Stomach (tissue), 19 donors: ENCODE measurements at places on chromosomes 3 and 15. TPM values are rescaled to one million over a fixed set of nuclear protein-coding genes. Genes with fewer than 3 reads are reported as not detected.

Gene SEMA3B
- polyA plus RNA-seq = 40.1 TPM

Gene GOLGA8R
- polyA plus RNA-seq = 0.31 TPM

Gene PIERCE2
- 7.4 TPM for polyA plus RNA-seq

Gene RLBP1
- polyA plus RNA-seq = not detected

Gene CFAP20DC
- polyA plus RNA-seq = not detected

Gene IREB2
- 7.0 TPM for polyA plus RNA-seq

Gene SMCO1
- not detected for polyA plus RNA-seq

Gene BCL2A1
- polyA plus RNA-seq = 29.4 TPM

Gene SUCLG2
- 75.3 TPM for polyA plus RNA-seq

Gene P3H2
- 4.9 TPM for polyA plus RNA-seq

Gene RPP25
- 9.3 TPM for polyA plus RNA-seq

Gene SOX14
- polyA plus RNA-seq = not detected

Gene BFSP2
- 2.7 TPM for polyA plus RNA-seq

Gene NANOGP8
- not detected for polyA plus RNA-seq

Gene GOLGA6L7
- polyA plus RNA-seq = not detected

Gene GMNC
- polyA plus RNA-seq = not detected

Gene DHX36
- 30.1 TPM for polyA plus RNA-seq

Gene TAGLN3
- 1.0 TPM for polyA plus RNA-seq

Gene ALS2CL
- polyA plus RNA-seq = 9.3 TPM

Gene TRIM71
- polyA plus RNA-seq = 0.12 TPM

Gene DUOXA2
- 43.3 TPM for polyA plus RNA-seq

Gene KBTBD13
- polyA plus RNA-seq = not detected

Gene CPNE9
- not detected for polyA plus RNA-seq

Gene TP63
- 0.15 TPM for polyA plus RNA-seq

Gene ACTRT3
- 1.6 TPM for polyA plus RNA-seq

Gene C15orf40
- polyA plus RNA-seq = 20.1 TPM

Gene OR5K2
- not detected for polyA plus RNA-seq

Gene IL17RB
- polyA plus RNA-seq = 0.61 TPM

Gene NR2F2
- 39.7 TPM for polyA plus RNA-seq

Gene IL17RD
- polyA plus RNA-seq = 0.25 TPM

Gene LRRC34
- polyA plus RNA-seq = 1.7 TPM

Gene SNUPN
- polyA plus RNA-seq = 24.3 TPM

Gene LRIG1
- 20.2 TPM for polyA plus RNA-seq

Gene RASGRP1
- polyA plus RNA-seq = 0.46 TPM

Gene FBXL22
- 1.5 TPM for polyA plus RNA-seq

Gene SHC4
- polyA plus RNA-seq = 0.48 TPM

Gene A4GNT
- polyA plus RNA-seq = 0.76 TPM

Gene SYNPR
- not detected for polyA plus RNA-seq

Gene SLC2A2
- not detected for polyA plus RNA-seq
